ELR (cell line): ENCODE measurements at places on chromosomes 12 and 14.

DNA sequence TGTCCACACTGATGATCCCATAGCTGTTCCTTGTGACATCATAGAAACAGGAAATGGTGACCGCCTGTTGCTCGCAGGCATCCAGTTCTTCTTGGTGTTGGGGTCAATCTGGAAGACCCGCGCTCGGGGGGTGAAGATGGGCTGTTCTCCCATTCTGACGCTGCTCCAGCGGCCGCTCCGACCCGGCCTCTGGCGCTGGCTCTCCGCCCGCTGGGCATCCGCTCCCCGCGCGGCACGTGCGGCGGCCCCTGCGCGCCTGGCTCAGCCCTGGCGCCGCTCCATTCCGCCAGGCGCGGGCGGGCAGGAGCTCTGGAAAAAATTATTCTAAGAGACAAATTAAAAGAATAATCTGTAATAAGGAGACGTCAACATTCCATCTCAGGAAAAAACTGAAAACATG, 761.1 kb downstream of the TMEM121 start:
- no peak for DNase-seq

GRCh38 chr12:31479516-31480210, 111.3 kb downstream of the DENND5B start:
- no peak for DNase-seq

DNA sequence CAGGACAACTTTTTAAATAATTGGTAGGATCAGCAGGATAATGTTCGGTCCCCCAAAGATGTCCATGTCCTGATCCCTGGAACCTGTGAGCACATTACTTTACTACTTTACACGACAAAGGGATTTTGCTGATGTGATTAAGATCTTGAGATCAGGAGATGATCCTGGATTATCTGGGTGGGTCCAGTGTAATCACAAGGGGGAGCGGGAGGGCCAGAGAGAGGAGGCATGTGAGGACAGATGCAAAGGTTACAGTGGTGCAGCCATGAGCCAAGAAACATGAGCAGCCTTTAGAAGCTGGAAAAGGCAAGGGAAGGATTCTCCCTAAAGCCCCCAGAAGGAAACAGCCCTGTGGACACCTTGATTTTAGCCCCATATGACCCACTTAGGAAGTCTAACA, 33.1 kb downstream of the KCNK10 start:
- DNase-seq, result no peak

- DNase-seq, result no peak
These were observed 13.3 kb upstream of the LMNTD1 start for GRCh38 chr12:25566202-25566949.

- DNase-seq, result no peak
These were observed 915.9 kb downstream of the SLC6A15 start for GRCh38 chr12:83996671-83997070.

DNA sequence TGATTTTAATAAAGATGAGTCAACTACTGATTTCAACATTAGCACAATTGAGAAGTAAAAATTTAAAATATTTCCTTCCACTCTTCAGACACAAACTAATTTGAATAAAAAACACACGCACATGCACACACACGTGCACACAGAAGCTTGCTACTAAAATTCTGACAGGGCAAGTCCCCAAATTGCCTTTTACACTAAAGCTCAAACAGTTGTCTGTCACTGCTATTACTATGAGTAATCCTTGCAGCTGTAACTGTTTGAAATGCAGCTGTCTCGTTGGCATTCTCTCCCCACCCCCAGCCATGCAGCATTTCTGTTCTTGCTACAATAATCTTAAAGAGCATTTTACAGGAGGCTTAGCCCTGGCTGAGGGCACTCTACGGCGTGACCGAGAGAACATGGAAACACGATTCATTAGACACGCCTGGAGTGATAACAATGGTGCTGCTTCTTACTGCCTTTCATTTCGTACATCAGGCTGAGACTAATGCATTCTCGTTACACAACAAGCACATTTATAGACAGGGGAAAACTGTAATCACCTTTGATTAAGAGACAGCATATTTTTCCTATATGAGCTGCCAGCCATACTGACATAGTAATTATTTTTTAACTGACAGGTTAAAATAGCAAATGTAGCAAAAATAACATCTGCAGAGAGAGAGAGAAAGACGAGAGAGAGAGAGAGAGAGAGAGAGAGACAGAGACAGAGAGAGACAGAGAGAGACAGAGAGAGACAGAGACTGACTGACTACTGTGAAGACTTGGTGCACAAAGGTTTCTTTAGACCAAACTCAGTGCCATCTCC, 153.8 kb downstream of the MED13L start:
- peak; percentile 57 for DNase-seq

- peak; percentile 25 for DNase-seq
These were observed 2.6 kb upstream of the SLC35E3 start for GRCh38 chr12:68743356-68743755.

DNA sequence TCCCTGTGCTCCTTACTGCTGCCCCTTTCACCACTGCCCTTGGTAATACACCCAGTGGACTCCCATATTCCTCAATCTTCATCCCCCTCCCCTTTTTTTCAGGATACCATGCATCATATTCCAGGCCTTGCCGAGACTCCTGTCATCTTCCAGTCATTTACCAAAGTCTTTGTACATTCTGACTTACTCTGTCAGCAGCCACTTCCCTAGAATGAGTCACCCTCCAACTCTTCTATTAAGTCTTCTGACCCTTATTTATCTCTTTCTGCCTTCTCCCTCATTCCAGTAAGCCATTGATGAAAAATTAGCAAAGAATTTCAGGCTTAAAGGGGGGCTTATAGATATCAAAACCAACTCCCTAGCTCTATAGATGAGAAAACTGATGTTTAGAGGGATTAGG, 128.0 kb downstream of the STXBP6 start:
- peak; percentile 49 for DNase-seq

- DNase-seq, result peak; percentile 49
These were observed 33.2 kb upstream of the STRN3 start for GRCh38 chr14:31059152-31059924.

DNA sequence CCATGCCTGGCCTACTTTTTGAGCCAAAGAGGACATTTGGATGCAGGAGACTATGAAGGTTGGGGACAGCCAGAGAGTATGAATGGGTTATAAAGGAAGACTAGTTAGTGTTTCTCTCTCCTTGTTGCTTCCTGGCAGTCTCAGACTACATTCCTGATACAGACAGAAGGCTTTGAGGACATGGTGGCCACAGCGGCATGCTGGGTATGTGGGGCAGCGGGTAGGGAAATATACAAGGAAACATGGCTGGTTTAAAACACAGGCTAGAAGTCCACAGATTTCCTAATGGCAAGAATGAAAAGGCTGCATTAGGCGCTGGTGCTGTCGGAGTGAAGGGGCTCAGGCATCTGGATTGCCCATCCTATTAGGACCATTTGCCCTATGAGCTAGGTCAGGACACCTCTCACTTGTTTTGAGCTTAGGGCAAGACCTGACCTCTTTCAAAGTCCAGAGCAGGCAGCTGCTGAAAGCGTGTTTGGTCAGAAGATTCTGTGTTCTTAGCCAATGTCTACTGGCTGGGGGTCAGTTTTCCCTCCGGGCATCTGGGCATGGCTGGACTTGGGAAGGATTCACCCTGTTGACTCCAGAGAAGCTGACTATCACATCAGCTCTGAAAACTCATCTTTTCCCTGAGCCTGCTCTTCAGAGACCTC, 20.1 kb upstream of the FBXO21 start:
- no peak for DNase-seq

DNA sequence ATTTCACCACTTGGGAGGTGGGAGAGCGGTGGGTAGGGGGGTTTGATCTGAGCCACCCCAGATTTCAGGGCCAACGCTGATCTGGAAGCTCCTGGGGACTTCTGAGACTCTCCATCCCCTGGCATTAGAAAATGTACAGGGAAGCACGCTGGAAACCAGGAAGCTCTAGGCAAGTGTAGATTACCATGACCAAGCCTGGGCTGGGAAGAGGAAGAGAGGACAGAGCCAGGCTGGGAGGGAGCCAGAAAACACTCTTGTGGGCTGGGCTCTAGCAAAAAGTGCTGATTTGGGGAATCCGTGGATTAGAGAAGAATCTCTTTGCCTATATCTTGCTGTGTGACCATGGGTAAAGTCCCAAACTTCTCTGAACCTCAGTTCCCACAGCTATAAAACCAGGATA, 236.7 kb downstream of the BCL11B start:
- no peak for DNase-seq

- DNase-seq, result no peak
These were observed 479.4 kb downstream of the VRK1 start for GRCh38 chr14:97276573-97276972.

DNA sequence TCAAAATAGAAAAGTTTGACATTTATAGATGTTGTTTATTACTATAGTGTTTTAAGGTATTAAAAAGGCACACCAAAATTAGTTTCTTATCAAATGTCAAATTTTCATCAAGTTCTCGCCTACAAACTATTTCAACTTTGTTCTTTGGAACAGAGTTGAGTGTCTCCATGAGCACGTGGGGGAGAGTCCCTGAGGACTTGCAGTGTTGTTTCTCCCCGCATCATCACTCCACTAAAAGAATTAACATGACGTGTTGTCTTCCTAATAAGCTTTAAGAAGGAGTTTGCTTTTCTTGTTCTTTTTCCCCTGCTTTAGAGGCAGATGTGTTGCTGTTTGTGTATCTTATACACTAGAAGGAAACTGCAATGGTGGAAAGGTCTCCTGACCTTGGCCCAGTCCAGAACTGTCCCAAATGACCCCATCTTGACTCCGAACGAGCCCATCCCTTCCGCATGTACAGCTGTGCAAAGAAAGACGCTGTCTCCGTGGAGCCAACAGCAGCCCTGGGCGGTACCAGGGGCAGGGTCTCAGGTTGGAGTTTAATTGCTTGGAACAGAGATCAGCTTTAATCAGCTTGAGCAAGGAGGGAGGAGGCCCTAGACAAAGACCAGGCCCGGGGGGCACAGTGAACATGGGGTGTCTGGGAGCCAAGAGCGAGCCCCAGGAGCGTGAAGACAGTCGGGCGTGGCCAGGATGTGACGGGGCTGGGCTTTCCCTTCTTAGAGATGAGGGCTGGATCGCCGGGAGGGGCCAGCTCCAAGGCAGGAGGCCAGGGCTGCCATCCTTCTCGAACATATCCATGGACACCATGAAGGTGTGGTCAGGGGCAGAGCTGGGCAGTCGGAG, 215.4 kb upstream of the RTL1 start:
- no peak for DNase-seq
